ENCODE measurements at places on chromosomes 7 and 10.

DNA sequence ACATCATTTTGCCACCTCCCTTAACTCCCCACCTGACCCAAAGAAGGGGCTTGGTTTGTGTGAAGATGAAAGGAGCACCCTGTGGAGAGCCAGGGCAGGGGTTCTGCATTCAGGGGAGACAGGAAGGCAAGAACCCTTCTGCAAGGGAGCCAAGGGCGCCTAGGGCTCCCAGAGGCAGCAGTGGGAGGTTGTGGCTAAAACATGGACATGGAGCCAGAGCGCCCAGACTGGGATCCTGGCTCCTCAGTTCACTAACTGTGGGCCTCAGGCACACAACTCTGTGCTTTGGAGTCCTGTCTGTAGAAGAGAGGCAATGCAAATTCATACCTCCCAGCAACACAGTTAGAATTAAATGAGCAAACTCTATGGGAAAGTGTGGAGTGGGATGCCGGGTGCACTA, 123.1 kb upstream of the MACROH2A2 start:
- DNase-seq, result no peak

DNA sequence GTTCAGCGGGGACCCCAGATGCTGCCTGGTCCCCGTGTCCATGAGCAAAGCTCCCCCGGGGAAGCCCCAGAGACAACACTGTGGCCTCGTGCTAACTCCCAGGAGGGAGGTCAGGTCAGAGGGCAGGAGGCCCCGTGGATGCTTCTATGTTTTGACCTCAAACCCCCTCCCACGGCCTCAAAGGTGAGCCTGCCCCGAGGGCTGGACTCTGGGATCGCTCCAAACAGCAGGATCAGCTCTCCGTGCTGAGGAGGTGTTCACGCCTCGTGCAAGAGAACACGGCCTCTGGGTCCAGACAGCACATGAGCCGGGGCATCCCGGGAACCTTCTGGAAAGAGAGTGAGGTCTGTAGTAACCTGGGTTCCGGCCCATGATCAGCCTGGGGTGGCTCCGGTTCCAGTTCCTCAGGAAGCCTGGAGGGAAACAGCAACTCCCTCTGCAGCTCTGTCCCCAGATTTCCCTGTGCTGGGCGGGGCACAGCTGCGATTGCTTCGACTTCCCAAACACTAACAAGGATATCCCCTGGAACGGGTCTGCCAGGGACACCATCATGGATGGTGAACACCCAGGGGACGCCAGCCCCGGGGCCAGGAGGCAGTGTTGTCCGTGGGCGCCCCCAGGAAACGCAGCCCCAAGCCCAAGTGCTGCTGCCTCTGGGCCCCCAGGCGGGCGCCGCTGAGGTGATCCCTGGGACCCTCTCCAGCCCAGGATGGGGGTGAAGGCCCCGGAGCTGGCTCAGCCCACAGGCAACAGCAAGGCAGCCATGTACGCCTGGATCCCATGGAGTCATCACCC, 18.0 kb upstream of the INPP5A start:
- no peak for DNase-seq

DNA sequence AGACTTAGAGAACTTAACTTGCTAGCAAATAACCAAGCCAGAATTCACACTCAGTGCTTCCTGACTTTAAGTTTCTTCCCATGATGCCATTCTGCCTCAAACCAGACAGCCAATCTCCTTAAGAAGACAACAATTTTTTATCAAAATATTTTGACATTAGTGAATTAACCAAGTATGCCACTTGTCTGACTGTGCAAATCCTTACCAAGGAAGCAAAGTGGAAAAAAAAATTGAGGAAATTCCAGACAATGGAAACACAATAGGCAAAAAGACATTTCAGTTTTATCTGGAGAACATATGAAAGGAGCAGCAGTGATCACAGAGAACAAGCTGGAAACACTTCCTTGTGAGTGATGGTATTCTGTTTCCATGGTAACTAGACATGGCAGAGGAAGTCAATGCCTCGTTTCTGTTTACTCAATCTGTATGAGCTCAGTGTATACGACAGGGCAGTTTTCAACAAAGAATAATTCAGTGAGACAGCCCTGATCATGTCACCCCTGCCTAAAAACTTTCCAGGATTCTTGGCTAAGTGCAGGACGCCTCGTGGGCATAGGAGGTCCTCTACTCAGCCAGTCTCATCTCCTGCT, 114.2 kb downstream of the DYNC1I1 start:
- DNase-seq, result peak; percentile 91

DNA sequence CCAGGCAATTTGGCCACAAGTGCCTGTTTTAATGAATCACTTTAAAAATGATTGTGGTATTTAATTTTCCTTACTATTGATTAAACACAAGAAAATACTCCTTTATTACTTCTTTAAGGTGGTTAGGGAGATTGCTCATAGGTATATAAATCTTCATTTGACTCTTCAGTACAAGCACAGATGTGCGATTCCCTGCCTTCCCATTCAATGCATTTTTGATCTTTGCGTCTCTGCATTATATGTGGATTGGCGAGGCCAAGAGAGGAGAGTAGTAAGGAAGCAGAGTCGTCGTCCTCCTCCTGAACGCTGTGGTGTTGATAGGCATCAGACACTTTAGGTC, 683.7 kb downstream of the LRMDA start:
- no peak for DNase-seq

- DNase-seq, result no peak
These were observed 50.7 kb upstream of the CPXM2 start for GRCh38 chr10:123942114-123942861.

GRCh38 chr10:109947111-109947920, 24.0 kb upstream of the XPNPEP1 start:
- DNase-seq, result no peak

DNA sequence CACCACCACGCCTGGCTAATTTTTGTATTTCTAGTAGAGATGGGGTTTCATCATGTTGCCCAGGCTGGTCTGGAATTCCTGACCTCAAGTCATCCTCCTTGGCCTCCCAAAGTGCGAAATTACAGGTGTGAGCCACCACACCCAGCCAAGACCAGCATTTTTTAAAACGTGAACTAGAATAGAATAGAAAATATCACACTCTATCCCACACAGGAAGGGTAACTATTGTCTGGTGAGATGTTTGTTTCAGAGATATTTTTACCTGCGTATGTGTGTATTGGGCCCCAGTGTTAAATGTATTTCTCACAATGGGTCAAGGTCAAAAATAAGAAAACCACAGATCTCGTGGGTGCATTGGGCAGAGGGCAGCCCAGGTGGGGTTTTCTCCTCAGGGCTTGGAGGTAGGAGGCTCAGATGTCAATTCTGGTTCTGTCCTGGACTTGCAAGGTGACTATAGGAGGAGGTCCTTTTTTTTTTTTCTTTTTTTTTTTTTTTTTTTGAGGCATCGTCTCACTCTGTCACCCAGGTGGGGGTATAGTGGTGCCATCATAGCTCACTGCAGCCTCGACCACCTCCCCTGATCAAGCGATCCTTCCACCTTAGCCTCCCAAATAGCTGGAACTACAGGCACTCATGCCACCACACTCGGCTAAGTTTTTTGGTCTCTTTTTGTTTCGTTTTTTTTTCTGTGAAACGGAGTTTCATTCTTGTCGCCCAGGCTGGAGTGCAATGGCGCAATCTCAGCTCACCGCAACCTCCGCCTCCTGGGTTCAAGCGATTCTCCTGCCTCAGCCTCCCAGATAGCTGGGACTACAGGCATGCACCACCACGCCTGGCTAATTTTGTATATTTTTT, 19.0 kb downstream of the SH2B2 start:
- no peak for DNase-seq

- no peak for DNase-seq
These were observed 79.0 kb upstream of the ODAD2 start for GRCh38 chr10:28077889-28078288.

- no peak for DNase-seq
These were observed 47.8 kb upstream of the PARD3 start for GRCh38 chr10:34862892-34863291.

GRCh38 chr10:65231148-65231547, 1694.7 kb upstream of the LRRTM3 start:
- DNase-seq, result no peak

- no peak for DNase-seq
These were observed 185.8 kb downstream of the SORCS1 start for GRCh38 chr10:106978756-106979155.

DNA sequence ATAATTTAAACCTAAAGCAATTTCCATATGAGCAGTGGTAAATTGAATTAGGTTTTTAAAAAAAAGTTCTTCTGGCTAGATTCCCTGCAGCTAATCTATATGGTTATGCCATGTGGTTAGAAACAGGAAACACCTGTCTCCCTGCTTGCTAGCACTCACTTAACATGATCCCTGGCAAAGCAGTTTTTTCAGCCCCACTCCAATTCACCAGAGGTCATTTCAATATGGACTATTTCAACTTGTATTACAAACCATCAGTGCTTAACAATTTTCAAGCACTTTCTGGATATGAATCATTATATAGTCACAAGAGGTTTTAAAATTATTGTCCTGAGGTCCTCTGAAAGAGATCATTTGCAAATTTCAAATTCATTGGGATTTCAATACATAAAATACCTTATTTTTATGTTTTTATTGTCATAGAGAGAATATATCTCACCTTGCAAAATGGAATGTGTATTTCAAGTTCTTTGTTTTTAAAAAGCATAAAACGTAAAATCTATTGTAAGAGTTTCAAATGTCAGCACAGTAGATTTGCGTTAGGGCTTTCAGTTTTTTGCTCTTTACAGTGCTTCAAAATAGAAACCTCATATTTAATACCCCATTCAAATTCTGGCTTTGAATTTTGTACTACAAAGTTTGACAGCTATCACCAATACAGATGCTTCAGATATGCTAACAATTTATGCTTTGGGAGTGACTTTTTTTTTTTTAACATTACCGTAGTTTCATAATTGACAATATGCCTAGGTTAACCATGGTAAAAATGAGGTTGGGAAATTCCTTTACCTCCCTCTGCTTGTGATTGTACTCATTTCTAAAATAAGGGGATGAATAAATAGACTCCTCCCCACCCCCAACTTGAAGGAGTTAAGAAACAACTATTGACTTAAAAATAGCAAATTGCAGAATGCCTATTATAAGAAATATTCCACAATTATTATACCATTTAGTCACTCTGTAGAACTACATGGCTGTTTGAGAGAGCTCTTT, 117.5 kb upstream of the HGF start:
- DNase-seq, result peak; percentile 35

- DNase-seq, result no peak
These were observed 69.3 kb downstream of the HIPK2 start for GRCh38 chr7:139708541-139708940.

DNA sequence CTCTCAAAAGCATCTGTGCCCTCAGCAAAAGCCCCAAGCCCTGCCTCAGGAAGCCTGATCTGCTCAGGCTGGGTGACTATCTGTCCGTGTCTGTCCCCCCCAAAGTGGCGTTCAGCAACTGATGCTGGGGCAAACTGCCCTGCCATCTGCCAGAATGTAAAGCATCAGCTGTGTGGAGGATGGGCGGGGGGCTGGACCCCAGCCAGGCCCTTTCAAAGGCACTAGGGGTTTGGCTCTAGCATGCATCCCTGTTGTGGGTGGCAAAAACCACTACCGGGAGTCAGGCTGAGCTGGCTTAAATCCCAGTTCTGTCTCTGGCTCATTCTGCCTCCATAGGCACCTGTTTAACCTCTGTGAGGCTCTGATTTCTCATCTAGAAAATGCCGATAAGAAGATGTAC, 35.5 kb downstream of the GPRIN2 start:
- DNase-seq, result no peak

DNA sequence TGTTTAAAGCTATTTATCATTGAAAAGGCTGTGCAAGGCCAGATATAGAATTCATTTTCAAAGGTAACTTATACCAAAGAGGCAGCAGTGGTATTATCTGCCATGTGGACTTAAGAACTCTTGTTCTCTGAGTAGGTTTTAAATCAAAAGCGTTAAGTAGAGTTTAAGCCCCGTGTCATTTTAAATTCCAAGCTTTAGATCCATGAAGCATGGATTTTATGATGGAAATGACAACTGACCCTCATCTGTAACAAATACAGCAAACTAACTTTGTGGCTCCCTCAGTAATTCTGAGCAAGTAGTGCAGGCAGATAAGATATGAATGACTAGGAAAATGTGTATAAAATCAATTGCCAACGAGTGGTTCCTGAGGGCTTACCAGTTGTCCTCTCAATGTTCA, 247.0 kb downstream of the WDR11 start:
- no peak for DNase-seq

DNA sequence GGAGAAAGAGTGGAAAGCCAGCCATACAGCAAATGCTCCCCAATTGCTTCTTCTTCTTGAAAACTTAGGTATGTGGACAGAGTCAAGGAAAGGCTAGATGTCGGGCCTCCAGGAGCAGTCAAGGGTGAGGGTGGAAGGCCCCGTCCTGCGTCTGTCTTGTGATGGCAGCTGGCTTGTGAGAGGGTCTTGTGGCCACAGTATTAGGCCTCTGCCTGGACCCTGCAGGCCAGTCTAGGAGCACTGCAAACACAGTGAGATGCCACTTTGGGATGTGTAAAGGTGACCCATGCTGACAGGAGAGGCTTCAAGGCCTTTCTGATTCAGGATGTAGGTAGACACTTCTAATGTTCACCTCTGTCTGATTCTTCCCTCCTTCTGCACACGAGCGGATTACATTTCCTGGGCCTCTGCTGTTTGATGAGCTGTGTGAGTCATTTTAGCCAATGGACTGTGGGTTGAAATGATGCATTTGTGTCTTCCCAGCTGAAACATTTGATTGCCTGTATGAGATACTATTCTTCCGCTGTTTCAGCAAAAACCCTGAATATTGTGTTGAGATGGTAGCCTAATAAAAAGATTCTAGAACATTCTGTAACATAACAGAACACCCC, 135.4 kb downstream of the EMX2 start:
- DNase-seq, result no peak

DNA sequence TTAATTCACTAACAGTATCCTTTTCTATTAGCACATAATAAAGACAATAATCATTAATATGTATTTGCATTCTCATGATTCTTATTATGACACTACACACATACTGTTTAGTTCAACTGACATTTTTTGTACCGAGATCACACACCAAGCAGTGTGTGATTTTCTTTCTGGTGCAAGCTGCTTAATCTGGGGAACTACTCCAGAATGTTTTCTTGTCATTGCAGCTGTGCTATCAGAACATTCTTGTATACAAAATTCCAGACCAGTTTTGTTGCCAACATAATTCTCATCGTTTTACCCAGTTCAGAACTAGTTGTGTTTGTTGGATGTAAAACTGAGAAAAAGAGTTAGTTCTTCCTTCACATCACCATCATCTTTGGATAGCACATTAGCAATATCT, 37.4 kb downstream of the VKORC1L1 start:
- no peak for DNase-seq

DNA sequence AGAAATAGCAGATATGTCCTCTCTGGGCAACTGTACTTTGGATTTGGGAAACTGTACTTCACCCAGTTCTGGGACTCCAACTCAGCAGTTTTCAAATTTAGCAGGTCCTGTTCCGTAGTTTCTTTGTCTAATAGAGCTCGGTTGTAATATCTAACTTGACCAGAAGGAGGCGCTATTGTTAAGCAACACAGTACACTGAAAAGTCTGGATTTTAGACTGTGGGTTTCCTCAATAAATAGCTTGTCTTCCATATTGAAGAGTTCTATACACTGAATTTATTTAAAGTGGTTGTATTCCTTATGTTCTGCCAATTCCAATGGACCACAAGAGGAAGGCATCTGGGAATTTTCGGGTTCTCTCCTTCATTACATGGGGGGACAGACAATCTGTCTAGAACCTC, 39.8 kb downstream of the ELFN1 start:
- no peak for DNase-seq
